Activated naive CD4-positive, alpha-beta T cell (primary cell): ENCODE measurements at places on chromosomes 2 and 18.

DNA sequence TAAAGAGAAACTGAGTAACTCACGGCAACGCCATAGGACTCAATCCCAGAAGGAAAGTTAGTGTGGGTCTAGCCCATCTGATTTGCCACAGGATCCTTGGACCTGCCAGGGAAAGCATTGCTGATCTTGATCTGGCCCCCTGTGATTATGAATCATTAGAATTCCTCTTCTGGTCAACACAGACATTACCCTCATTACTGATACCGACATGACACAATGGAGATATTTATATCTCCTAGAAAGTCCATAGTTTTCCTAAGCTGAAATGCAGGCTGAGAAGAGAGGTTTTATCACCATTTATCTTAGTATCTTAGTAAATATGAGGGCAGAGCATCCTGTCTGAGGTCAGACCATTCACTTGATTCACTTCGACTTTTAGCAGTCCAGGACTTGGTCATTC lies 75.5 kb upstream of the CCDC68 start:
- DNase-seq, result no peak

DNA sequence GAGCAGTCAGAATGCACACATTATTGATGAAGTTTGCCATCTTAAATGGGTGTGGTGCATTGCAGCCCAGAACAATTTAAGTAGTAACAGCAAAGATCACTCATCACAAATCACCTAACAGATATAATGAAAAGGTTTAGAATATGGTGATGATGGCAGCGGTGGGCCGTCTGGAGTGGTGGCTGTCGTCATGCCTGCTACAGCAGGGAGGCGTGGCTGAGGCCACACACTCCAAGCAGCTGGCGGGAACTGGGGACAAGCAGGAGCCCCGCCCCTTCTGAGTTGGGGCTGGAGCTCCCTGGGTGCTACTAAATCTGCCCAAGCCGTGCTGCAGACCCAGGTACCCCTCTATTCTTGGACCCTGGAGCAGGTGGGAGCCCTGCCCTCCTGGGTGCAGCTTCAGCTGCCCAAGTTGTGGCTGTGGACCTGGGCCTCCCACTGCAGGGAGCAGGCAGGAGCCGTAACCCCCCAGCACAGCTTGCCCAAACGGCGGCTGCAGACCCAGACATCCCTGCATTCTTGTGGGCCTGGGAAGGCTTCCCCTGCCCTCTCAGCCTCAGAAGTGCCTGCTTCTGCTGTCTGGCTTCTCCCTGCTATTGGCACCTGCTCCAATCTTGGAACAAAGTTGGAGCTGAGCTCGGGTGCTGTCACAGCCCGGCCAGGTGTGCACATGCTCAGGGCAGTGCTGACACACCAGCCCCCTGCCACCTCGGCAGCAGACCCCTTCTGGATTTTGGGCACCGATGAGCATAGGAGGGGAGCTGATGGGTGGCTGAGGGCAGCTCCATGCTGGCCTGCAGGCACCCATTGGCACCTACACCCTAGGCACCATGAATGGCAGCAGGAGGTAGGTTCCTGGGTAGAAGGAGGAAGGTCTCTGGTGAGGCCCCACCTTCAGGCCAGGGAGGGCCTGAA lies 149.3 kb downstream of the EHBP1 start:
- no peak for DNase-seq

DNA sequence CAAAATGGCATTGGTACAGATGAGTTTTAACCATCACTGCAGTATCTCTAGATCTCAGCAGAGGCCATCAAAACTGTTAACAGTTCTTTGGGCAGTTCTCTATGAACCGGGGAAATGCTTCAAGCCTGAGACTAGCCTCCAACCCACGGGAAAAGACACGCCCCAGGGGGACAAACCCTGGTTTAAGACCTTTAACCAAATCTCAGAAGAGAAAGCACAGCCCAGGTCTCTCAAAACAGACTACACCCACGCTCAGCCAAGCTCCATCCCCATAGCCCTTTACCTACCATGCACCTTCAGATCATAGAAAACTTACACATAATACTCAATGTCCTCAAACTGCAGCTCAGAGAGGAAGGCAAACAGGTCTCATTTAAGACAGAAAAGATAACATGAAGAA lies 78.3 kb downstream of the TMEM163 start:
- no peak for DNase-seq

DNA sequence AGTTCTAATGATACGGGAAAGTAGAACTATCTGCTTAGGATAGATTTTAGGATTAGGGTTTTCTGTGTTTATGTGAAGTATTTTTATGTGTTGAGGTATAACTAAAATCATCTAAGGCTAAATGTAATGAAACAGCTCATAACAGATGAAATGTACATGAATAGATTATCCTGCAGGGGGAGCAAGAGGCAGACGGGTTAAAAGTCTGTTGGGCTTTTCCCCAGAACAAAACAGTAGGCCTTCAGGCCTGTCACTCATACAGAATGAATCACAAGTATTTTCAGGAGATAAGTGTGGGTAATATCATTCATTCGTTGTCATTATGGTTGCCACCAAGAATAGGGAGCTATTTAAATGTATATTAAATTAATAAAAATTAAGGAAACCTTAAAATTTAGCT lies 107.9 kb upstream of the IL1R2 start:
- no peak for DNase-seq

DNA sequence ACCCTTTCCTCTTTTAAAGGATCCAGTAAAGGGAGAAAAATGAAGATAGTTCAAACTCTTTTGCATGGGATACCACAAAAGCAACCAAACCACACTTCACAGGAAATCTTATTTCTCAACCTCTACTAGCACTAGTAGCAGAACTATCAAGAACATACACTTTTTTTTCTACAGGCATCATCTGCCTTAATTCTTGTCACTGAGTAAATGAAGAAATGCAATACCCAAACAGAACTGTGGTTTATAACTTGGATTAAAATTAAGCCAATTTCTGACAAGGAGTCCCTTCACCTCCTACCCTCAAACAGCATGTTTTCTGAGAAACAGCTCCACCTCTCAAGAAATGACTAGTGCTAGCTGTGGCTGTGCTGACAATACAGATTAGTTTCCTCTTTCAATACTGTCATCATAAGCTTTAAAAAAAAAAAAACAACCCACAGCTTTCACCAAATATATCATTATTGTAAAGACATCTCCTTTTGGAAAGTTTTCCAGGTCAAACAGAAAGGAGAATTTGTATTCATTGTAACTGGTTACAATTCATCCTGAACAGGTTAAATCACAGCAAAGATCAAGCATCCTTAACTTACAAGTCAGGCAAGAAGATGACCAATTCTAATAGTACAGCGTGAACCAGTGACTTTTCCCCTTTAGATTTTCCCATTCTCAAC lies 44.4 kb downstream of the PTPN2 start:
- DNase-seq, result no peak

- no peak for DNase-seq
Measured at GRCh38 chr2:235534678-235535422, 41.0 kb downstream of the AGAP1 start.

- no peak for DNase-seq
Measured at GRCh38 chr2:95346738-95347671, 49.9 kb downstream of the KCNIP3 start.

- no peak for DNase-seq
Measured at GRCh38 chr2:218733171-218734021, 22.8 kb downstream of the TTLL4 start.

DNA sequence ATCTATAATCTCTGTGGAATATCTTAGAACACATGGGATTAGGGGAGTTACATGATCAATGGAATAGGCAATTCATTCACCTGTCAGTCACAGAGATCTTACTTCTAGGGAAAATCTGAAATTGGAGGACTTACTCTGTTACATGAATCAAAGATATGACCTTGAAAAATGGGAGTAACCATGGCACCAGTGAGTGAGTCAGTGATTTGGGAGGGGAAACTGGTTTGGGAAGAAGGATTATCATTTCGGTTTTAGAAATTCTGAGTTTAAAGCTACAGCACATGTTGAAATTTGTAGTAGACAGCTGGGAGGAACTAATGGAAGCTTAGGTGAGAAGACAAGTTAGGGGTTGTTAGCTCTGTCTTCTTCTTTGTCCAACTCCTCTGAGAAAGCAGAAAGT lies 153.7 kb downstream of the CAMKMT start:
- DNase-seq, result no peak
